ENCODE measurements at places on chromosomes 6 and 20.

GRCh38 chr20:824490-824889 lies 9.0 kb upstream of the FAM110A start:
- no peak for DNase-seq

- no peak for DNase-seq
Measured at GRCh38 chr6:3596766-3597165, 139.9 kb upstream of the SLC22A23 start.

DNA sequence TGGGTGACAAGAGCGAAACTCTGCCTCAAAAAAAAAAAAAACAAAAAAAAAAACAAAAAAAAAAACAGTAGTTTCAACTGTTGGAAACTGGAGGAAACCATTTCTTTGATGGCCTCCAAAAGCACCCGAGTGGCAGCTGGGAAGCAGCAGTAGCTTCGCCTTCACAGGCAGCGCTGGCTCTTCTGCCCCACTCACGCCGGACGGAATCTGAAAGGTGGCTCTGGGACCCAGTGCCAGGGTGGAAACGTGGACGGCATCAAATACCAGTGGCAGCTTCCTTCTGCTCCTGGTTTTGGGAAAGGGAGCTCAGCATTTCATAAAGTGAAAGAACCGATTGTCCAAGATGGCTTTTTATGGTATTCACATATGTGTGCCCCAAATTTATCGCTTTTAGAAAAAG lies 159.4 kb downstream of the SMOC2 start:
- DNase-seq, result no peak

GRCh38 chr20:18719426-18719825 lies 94.2 kb upstream of the SCP2D1 start:
- no peak for DNase-seq

GRCh38 chr20:20734475-20734948 lies 22.1 kb upstream of the RALGAPA2 start:
- DNase-seq, result no peak

Data from GM10248 (cell line).